Right forelimb (tissue), 1 donor: ENCODE measurements at places on chromosomes 11 and 22.

GRCh38 chr11:134800130-134800529 is 388.1 kb upstream of the B3GAT1 start:
- no peak for DNase-seq

GRCh38 chr22:36659762-36660509 is 43.6 kb downstream of the CACNG2 start:
- DNase-seq: peak; percentile 52

GRCh38 chr11:811446-812245 is 1.9 kb downstream of the RPLP2 start:
- DNase-seq: no peak

- no peak for DNase-seq
Measured at GRCh38 chr22:40231618-40232313, 54.0 kb downstream of the TNRC6B start.

DNA sequence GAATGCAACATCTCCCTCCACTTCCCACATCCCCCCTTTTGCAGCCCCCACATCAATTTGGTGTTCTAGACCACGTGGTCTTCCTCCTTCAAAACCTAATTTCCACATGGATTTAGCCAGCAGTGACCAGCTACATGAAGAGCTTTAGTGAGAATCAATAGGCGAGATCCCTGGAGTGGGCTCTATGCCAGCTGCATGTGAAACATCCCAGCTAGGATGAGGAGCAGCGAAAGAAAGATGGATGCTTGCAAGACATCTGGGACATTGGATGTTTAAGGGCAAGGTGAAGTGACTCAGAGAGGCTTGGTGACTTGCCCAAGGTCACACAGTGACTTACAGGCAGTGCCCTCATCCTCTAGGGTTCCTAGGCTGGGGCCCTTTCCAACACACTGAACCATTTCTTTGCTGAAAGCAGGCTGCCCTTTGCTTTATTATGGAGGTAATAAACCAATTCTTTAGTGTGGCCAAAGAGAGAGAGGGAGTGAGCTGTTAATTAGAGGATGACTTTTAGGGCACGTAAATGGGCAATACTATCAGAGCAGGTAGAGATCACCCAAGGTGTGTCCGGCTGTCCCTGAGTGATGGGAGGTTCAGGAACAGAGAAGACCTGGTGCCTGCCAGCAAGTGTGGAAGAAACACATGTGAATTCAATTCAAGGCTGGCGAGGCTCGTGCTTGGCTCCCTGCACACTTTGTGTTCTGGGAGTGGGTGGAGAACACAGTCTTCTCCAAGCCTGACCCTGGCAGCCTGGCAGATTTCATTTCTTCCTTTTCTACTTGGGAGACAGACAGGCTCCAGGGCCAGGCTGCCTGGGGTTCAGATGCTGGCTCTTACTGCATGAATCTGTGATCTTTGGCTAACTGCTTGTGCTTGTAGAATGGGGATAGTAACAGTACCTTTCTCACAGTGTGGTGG is 24.0 kb downstream of the TSPAN18 start:
- peak; percentile 50 for DNase-seq

DNA sequence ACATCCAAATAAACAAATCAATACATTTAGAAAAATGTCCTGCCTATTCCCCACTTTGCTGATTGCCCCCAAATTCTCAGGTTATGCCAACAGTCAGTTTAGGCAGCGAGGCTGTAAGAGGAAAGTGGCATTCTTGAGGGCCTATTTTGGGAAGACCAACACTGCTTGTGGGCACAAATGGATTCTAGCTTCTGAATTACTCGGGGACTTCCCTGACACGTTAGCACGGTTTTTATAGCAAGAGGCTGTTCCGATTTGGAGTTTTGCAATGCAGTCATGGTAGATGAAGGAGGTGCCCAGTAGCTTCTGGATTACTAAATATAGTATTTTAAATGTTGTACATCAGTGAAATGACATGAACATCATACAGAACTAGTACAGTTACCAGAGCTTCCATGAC is 13.1 kb downstream of the RCN1 start:
- no peak for DNase-seq

DNA sequence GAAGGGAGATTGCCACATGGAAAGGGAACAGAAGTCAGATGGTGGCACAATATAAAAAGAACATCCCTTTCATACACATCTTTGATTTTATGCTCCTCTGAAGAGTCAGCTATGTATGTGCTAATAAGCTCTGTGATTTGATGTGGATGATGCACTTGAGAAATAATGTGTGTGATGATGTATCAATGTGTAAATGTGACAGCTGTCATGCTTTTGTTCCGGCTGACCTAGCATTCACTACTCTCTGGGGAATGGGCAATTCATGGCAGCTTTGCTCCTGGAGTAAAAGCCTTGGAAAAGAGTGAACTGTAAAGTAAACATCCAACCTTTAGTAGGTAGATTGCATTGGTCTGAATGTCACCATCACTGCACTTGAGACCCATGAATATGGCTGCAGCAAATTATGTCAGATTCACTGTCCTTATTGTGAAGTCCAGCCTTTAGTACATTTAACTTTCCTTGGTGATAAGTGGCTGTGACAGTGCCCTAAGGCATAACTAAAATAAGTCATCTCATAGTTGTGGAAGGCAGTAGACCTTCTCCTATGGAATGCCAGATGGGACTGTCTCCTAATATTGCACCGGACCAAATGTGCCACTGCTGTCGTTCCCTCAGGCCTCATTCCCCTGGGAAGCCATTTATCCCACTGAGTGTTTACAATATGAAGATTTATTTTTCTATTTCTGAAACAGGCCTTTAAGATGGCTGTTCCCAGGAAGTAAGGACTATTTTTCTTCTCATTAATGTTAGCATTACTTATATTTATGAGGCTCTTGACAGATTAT is 178.2 kb upstream of the CCDC90B start:
- DNase-seq: no peak

DNA sequence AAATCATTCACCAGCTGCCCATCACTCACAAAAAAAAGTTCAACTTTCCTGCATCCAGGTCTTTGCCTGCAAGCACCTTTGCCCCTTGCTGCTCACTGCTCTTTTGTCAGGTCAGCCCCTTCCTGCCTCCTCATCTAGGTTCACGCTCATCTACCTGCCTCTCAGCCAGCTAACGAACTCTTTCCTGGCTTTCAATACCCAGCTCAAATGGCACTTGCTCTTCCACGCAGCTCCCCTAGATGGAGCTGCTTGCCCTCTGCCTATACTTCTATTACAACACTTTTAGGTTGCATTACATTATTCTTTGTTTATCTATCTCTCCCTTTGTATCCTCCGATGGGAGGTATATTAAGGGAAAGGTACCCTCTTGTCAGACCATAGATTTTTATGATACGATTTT is 78.9 kb upstream of the TBCEL start:
- no peak for DNase-seq

GRCh38 chr11:132604431-132604830 is 927.9 kb downstream of the OPCML start:
- no peak for DNase-seq

- DNase-seq: no peak
Measured at GRCh38 chr22:29096736-29097669, 24.2 kb downstream of the KREMEN1 start.

DNA sequence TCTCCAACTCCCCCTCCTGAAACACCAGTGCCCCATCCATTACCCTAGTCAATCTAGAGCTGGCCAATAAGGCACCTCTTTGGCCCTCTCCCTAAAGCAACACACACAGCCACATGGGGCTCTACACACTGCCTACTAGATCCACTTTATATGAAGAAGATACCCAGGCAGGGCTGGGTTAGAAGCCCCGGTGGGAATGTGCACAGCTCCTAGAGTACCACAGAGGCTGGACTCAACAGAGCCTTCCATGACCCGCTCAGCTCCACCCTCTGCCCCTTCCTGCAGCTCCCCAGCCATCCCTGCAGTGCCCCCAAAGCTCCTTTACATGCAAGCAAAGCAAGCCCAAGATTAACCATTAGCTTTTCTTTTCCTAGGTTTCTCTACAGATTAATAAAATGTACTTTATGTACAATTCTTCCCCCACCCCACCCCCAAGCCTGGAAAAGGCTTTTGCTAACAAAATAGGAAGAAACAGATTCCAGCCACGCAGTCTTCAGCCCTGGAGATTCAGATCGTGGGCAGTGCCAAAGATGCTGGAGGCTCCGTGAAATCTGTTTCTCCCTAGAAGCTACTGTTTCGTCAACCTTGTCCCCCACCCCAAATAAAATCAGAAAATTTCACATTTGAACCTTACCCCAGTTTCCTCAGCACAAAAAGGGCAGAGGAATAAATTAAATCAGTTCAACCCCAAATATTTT is 51.8 kb downstream of the IGSF9B start:
- no peak for DNase-seq

- no peak for DNase-seq
Measured at GRCh38 chr22:19466126-19466716, 12.8 kb downstream of the UFD1 start.

DNA sequence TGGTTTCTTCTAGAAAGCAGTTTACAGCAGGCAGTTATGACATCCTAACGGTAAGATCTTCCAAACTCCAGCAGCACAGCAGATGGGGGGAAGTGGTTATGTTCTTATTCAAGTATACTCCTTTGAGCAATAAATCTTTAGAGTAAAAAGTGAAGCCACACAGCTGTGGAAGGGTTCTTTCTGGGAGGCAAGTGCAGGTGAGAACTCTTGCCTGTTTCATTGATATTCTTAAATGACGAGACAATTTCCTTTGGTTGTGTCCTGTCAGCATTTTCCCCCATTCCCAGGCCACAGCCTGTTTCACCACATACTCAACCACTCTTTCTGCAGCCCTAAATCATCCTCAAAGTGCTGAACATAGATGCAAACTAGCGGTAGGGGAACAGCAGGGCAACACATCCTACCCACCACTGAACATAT is 207.3 kb upstream of the MTNR1B start:
- DNase-seq: no peak

DNA sequence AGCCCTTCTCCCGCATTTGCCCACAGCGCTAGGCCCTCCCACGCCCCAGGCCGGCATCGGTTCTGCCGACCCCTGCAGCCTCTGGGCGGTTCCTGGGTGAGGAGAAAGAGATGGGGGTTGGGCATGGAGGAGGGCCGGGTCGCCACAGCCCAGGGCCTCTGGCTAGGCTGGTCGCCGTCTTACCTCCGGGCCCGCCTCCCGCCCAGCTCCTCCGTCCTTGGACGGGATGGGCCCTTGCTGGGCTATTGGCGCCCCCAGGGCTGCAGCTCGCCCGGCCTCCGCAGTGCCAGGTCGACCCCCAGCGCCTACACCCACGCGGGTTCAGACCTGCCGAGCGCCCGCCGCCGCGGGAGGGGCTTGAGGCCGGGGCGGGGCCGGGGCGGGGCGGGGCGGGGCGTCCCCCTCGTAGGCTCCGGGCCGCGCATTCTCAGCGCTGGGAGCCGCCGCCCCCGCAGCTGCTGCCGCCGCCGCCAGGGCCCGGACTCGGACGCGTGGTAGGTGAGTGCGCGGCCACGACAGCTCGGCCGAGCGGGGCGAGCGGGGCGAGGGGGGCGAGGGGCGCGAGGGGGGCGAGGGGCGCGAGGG is at the start of gene CD151:
Gene CD151 (plus strand): TSS at position 424 of the 585 bp plus-strand sequence. CDS start 3,118 bp downstream, outside the sequence.
- DNase-seq: no peak

DNA sequence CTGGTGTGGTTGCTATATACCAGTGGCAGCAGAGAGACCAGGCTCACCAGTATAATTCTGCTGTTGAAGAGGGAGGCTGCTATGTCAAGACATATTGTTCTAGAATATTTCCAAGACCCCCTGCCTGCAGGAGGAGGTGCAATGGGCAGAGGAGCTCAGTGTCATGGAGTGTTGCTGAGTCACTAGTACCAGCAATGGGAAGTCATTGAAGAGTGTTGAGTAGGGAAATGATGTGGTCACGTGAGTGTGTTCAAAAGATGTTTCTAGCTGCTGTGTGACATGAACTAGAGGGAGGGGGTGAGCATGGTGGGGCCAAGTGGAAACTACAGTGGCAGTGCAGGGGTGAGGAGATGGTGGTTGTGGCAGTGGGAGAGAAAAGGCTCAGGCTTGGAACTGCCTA is 76.3 kb upstream of the BIRC3 start:
- no peak for DNase-seq

GRCh38 chr11:37504921-37505320 is 906.9 kb upstream of the RAG2 start:
- no peak for DNase-seq

DNA sequence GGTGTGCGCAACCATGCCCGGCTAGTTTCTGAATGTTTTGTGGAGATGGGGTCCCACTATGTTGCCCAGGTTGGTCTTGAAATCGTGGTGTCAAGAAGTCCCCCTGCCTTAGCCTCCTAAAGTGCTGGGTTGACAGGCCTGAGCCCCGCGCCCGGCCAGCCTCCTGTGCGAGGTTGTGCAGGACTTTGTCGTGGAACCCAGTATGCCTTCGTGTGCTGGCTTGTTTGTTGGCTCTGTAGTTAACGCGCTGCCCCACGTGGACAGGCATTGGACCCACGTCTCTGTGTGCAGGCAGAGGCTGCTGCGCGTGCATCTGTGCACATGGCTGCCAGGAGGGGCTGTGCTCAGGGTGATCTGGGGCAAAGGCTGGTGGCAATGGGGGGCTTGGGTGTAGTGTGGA is 33.9 kb upstream of the ZNF195 start:
- no peak for DNase-seq
